ENCODE measurements at places on chromosomes 4 and X.
A peak's percentile ranks its signal among the peaks of the same experiment; 100 is the strongest.

GRCh38 chr4:185145572-185145971 lies 2.5 kb downstream of the SLC25A4 start:
- DNase-seq, result no peak

DNA sequence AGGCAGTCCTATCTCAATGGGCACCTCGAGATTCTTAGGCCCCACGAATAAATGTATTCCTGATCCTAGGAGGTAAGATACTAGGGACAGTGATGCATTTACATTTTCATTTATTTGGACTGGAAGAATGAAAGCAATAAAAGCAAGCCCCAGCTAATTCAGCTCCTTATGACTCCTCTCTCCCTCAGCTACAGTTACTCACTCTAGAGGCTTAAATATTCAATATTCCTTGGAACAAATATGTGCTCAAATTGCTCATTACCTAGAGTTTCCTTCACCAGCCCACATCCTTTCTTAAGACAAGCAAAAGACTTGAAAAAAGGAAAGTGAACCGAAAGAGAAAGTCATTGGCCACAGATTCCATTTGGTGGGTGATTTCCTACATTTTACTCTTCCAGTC lies 13.9 kb downstream of the PAGE2 start:
- DNase-seq, result no peak

DNA sequence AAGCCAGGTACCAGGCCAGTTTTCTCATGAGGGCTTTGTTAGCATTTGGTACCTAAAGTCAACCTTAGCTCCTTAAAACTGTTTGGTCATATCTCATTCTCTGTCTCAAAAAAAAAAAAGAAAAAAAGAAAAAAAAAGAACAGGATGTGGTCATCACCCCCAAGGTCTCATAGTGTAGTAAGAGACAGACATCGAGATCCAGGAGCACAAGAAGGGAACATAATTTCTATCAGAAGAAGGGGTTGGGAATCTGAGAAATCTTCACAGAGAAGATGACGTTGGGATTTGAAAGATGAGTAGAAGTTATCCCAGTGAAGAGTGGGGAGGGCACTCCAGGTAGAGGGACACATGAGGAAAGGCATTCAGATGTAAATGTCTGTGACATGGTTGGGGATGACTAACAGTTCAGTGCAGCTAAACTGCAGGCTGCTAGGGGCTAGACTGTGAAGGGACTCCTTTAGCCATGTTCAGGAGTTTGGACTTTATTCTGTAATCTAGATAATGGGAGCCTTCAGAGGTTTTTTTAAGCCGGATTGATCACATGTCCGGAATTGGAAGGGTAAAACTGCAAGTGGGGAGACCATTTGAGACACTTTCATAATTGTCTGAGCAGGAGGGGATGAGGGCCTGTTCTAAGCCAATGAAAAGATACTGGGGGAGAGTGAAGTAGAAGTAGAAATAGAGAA lies 26.9 kb upstream of the GJB1 start:
- no peak for DNase-seq

DNA sequence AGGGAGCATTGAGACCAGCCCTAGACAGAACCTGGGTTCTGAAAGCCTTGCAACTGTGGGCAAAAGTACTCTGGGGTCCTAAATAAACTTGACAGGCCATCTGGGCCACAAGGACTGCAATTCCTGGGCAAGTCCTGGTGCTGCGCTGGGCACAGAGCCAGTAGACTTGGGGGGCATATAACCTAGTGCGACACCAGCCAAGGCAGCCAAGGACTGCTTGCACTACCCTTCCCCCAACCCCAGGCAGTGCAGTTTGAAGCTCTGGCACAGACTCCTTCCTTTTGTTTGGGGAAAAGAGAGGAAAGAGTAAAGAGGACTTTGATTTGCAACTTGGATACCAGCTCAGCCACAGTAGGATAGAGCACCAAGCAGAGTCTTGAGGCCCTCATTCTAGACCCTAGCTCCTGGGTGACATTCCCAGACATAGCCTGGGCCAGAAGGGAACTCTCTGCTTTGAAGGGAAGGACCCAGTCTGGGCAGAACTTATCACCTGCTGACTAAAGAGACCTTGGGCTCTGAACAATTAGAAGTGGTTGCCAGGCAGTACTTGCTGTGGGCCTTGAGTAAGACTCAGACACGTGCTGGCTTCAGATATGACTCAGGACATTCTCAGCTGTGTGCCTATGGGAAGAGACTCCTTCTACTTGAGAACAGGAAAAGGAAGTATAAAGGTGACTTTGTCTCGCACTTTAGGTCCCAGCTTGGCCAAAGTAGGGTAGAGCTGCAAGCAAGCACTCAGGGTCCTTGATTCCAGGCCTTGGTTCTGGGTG lies 522.8 kb downstream of the GLUD2 start:
- no peak for DNase-seq

DNA sequence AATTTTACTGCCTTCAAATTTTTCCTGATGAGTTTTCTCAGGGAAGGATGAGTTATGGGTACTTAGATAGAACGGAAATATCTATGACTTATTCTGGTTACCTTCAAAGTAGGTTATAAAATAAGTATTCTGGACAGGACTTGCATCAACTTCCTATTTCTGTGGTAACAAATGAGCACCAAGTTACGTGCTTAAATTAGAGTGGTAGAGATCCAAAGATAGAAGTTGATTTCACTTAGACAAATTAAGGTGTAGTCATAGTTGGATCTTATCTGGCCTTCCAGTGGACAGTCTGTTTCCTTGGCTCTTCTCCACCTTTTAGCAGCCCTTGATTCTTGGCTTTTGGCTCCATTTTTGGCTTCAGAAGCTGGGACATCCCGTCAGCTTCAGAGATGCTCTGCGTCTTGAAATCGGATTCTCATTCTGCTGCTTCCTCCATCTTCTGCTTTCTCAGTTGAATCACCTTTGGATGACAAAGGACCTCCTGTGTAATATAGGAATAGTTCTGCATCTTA lies 109.9 kb downstream of the ZNF518B start:
- no peak for DNase-seq

DNA sequence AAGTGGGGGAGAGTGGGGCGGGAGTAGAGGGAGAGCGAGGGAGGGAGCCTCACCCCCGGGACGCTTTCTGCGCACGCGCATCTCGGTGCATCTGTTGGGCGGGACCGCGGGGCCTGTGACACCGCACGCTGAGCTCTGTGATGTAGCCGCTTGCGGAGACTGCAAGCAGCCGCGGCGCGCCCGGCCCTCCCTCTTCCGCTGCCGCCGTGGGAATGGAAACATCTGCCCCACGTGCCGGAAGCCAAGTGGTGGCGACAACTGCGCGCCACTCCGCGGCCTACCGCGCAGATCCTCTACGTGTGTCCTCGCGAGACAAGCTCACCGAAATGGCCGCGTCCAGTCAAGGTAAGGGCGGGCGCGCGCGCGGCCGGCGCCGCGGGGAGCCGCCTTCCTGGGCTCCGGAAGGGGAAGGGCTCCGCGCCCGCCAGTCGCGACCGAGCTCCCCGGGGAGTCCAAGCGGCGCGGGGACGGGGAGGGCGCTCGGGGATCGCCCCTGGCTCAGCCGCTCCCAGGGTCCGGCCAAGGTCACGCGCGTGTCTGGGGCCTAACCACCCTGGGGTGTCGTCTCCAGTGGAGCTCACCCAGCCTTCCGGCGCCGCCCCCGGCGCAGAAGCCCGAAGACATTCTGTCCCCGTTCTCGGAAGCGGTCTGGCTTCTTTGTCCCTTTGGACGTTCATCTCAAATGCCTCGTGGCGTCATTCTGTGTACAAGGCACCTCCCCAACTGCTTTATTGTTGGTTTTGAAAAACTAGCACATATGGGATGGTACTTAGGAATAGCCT lies at the start of gene FUNDC2:
Gene FUNDC2, plus strand, starts transcription at position 118 of the 782 bp plus-strand sequence. Its CDS starts 95 bp downstream, at position 213.
- peak; percentile 85 for DNase-seq

GRCh38 chrX:64853424-64853823 lies 122.8 kb downstream of the ZC4H2 start:
- no peak for DNase-seq

DNA sequence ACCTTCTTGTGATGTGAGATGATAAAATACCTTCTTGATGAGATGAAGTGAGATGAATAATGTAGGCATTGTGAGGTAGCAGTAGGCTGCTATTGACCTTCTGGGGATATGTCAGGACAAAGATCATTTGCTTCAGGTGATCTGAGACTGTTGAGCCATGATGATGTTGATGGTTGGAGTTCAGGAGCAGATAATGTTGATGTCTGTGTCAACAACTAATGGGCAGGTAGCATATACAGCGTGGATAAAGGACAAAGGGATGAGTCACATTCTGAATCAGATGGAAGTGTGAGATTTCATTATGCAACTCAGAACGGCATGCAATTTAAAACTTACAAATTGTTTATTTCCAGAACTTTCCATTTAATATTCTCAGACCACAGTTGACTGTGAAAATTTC lies 57.3 kb downstream of the RAP1GDS1 start:
- DNase-seq, result no peak
